RPMI8226 (cell line): ENCODE measurements at places on chromosomes 3 and 15.

GRCh38 chr3:125990253-125990970 lies 21.4 kb downstream of the ROPN1B start:
- peak; percentile 85 for DNase-seq

GRCh38 chr15:69723404-69724096 lies 270.9 kb downstream of the RPLP1 start:
- no peak for DNase-seq

DNA sequence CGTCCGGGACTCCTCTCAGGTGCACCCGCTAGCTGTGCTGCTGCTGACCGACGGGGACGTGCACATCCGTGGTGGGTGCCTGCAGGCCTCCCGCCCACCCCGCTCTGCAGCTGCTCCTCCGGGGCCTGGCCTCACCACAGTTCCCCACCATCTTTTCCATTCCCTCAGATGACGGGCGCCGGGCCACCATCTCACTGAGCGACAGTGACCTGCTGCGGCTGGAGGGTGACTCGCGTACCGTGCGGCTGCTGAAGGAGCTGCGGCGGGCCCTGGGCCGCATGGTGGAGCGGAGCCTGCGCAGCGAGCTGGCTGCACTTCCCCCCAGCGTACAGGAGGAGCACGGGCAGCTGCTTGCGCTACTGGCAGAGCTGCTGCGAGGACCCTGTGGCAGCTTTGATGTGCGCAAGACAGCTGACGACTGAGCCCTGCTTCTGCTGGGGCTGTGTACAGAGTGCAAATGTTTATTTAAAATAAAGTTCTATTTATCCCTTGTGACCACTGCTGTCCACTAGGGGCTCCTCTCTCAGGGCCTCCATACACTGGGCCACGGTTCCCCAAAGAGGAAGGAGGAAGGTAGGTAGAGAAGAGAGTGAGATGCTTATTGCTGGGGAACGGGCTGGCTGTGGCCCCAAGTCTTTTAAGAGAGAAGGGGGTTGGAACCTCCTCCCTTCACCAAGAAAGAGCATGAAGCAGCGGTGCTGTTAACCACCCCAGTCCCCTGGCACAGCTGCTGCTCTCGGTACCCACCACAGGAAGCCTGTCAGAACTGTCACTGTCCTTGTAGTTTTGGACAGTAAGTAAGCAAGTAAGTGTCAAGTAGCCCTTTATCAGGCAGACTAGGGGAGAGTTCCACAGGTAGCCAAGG lies 47.0 kb downstream of the DHX30 start:
- DNase-seq: peak; percentile 41

DNA sequence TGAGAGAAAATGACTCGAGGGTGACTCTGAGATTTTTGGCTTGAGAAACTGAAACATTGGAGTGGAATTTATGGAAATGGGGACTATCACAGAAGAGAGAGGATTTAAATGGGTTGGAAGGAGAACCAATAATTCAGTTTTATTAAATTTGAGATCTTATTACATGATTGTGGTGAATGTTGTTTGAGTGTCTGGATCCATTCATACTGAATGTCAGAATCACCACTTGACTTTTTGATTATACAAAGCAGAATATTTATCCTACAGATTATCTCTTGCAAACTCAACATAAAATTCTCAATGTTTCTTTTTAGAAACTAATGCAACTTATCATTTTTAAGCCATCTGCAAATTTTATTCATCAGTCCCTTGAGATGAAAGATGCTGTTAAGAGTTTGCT lies 332.8 kb downstream of the CNTN3 start:
- DNase-seq: no peak

DNA sequence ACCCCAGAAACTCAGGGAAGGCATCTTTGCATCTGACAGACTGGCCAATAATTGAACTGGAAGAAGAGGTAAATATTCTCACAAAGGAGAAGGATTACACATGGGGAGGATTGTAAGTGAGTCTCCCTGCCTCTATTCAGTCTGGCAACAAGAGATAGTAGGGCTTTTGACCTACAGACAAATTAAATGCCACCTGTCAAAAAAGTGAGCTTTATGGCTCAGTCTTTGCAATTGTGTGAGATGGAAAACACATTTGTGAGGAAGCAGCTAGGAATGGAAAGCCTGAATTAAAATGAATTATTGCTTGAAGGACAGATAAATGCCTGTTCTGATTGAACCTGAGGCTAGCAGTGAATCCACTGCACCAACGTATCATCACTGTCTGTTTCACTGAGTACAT lies 173.3 kb upstream of the GOLIM4 start:
- no peak for DNase-seq

- DNase-seq: no peak
Observed at GRCh38 chr3:40657623-40658022, 132.9 kb downstream of the ZNF621 start.

DNA sequence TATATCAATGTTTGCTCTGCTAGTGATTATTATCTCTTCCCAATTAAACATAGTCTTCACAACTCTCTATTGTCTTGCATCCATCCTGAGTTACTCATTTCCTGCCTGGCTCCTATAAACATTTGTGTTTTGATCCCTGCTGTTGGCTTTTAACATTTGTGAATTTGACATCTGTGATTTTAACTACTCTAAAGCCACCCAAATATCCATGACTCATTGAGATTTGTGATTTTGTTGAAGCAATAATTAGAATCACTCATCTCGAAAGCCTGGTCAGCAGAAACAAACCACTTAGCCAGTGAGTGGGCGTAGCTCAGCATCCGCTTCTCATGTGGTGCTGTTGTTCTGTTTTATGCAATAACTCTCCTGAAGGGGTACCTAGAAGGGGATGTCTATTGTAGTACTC lies 174.3 kb upstream of the ZBTB20 start:
- no peak for DNase-seq

- no peak for DNase-seq
Observed at GRCh38 chr15:58503139-58504027, 71.6 kb downstream of the LIPC start.

GRCh38 chr3:12985148-12985547 lies 88.1 kb downstream of the IQSEC1 start:
- no peak for DNase-seq

DNA sequence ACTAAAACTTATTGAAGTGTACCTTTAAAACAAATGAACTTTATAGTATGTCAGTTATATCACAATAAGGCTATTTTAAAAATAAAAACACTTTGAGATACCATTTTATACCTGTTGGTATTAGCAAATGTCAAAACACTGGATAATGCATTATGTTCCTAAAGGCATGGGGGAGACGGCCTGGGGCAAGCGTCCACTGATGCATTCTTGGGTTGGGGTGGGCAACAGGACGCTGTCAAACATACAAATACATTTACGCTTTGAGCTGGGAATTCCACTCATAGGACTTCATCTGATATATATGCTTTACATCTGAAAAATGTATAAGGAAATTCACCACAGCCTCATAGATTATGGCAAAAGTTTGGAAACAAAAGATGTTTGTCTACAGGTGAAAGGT lies 7.6 kb upstream of the GATA2 start:
- no peak for DNase-seq
